Activated CD4-positive, alpha-beta memory T cell treated with anti-CD3 and anti-CD28 coated beads for 36 hours (primary cell): ENCODE measurements at places on chromosomes 4 and X. TPM values are rescaled to one million over a fixed set of nuclear protein-coding genes. Genes with fewer than 3 reads are reported as not detected.

GRCh38 chr4:2273657-2274319 lies 11.9 kb upstream of the MXD4 start:
- DNase-seq, result no peak

- no peak for DNase-seq
Measured at GRCh38 chrX:41723826-41724225, at the start of gene GPR82. TSS of gene GPR82 (plus strand) at chrX:41724181. CDS start at chrX:41727027, 2,846 bp downstream.

GRCh38 chrX:41142130-41142910 lies 57.1 kb downstream of the USP9X start:
- no peak for DNase-seq

The DMRTC1 gene
- total RNA-seq, result not detected
